ENCODE measurements at places on chromosomes 7 and 10.

DNA sequence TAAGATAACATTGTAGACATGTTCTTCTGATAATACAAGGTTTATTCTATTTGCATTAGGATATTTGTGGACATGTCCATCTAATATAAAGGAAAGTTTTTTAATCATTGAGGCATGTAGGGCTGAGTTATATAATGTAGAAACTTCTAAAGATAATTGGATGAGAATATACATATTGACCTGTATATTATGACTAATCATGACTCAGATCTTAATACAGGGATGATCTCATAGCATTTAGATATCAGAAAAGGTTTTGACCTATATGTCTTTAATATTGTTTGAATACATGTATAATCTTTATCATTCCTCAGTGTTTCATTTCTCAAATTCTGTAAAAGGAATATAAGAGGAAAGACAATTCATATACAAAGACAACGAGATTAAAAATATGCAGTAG, 39.2 kb downstream of the CD36 start:
- no peak for DNase-seq

- no peak for DNase-seq
Measured at GRCh38 chr7:91421018-91421417, 156.8 kb downstream of the FZD1 start.

GRCh38 chr7:69717221-69717620, 118.9 kb downstream of the AUTS2 start:
- DNase-seq, result no peak

DNA sequence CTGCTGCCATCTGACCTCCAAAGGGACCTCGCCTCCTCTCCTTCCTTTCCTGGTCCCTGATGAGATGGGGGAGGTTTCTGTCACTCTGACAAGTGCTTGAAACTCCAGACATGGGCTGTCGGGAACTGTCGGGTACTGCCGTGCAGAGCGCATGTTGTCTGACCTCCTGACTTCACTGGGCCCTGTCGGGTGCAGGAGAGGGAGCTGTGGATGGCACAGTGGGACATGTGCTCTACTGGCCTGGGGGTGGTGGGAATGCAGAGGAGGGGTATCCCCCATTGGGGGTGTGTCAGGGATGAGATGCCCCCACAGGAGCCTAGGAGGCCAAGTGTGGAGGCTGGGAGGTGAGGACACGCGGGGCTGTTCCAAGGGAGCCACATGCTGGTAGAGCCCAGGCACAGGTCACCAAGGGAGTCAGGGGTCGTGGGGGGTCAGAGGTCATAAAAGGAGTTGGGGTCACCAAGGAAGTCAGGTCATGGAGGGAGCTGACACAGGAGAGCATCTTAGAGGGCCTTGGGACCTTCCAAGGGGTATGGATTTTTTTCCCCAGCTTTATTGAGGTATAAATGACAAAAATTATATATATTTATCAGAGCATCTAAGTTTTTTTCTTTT, 30.9 kb downstream of the TMEM120A start:
- DNase-seq, result no peak

DNA sequence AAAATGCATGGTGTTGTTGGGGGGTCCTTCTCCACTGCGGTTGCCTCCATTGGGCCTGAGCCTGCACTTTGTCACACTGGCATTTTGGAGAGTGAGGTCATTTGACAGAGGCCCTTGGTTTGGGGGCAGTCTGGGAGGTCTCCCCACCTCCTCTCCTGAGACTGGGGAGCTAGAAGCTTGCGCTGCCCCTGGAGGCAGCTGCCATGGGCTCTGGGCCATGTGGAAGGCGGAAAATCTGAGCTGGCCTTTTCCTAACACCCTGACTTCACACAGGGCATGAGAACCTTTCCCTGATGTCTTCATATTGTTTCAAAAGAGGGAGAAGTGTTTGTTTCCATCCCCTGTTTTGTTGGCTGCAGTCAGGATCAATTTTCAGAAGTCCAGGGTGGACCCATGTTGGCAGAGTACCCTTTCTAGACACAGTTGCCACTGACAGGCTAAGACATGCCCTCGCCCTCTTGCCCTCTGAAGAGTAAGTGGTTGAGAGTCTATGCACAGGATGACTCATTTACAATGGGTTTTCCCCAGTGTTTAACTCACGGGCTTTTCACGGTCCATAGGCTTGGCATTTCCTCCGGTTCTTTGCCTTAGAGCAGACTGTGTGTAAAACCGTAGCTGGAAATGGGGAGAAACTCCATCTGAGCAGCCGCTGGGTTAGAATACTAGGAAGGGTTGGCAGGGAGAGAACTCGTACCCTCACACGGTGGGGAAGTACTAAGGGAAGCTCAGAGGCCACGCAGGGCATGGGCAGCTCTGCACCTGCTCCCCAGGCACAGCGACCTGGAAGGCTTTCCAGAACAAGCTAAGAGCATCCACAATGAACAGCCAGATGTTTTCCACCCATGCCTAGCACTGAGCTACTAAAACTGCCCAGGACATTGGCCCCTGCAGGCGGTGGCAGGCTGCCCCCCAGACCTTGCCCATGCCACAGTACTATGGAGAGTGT, 655.0 kb downstream of the SDK1 start:
- DNase-seq, result no peak

DNA sequence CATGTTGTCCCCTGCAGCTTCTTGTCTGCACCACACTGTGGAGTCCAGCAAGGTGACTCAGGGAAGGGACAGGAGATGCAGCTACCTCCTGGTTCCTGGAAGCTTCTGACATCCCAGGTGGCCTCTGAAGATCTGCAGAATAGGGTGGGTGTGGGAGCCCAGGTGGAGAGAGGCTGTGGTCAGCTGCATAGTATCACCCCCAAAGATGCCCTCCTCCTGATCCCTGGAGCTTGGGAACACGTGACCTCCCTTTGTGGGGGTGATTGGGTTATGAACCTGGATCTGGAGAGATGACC, 25.4 kb downstream of the CALML3 start:
- no peak for DNase-seq

- DNase-seq, result no peak
Measured at GRCh38 chr7:1425292-1426136, 33.8 kb downstream of the MICALL2 start.

GRCh38 chr7:157312941-157313340, 23.9 kb upstream of the DNAJB6 start:
- DNase-seq, result peak; percentile 3

- no peak for DNase-seq
Measured at GRCh38 chr10:130555411-130555750, 419.2 kb downstream of the GLRX3 start.

GRCh38 chr10:127450644-127451043, 98.5 kb upstream of the NPS start:
- DNase-seq, result no peak

DNA sequence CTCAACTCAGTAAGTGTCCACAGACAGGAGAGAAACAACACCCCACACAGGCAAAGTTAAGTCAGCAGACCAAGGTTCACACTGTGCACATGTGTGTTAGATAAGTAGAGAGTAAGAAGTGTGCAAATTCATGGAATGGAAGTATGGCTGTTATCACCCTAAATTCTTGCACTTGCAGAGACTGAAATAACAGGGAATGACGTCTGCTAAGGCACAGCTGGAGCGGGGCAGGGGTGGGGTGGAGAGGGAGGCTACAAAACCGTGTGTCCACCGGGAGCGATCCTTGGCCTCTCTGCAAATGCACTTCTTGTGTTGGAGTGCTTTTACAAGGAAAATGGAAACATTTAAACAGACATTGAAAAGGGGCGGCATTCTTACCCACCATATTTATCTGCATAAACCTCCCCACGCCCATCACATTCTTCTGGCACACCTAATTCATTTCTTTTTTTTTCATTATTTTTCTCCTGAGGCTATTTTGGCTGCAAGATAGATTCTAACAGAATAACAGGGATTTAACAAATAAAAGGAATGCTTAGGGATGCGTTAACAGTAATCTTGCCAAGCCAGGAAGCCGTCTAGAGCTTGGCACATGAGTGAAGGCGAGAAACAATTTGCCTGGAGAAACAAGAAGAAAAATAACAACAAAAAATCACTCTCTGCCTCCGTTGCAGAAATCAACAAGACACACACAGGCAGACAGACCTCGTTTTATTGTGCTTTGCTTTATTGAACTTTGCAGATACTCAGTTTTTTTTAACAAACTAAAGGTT, 30.1 kb downstream of the TNS3 start:
- no peak for DNase-seq

- no peak for DNase-seq
Measured at GRCh38 chr7:154903083-154903731, 99.7 kb downstream of the PAXIP1 start.

DNA sequence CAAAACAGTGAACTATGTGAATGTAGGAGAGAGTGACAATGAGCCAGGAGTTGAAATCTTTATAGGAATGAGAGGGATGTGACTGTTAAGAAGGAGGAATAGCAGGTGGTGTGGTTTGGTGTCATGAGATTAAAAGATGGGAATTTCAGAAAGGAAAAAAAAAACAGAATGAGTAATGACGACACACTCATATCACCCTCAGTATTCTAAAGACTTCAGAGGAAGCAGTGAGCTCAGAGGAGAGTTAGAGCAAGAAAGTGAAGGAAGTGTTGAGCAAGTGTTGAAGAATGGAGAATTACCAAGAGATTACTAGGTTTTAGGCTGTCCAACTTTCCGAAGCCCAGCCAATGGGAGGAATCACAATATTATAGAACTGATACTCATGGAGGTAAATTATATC, 220.5 kb upstream of the HGF start:
- DNase-seq, result no peak
